ENCODE measurements at places on chromosomes 13 and 19.

DNA sequence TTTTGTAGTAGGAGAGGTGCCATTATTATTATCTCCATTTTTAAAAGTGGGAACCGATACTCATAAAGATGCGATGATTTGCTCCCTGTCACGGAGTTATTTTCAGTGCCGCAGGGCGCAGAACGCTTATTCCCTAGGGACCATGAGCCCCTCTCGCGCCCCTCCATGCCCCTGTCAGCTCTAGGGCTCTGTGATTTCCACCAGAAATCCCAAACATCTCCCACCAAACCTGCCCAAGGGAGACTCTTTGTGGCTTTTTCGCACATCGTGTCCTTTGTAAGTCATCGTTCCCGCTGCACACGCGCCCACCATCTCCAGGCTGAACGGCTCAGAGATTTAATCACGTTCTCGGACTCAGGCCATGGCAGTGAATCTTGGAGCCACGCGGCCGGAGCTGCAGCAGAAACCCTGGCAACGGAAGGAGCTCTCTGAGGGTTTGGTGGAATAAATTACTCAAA is 105.1 kb downstream of the DNAJC15 start:
- no peak for DNase-seq

DNA sequence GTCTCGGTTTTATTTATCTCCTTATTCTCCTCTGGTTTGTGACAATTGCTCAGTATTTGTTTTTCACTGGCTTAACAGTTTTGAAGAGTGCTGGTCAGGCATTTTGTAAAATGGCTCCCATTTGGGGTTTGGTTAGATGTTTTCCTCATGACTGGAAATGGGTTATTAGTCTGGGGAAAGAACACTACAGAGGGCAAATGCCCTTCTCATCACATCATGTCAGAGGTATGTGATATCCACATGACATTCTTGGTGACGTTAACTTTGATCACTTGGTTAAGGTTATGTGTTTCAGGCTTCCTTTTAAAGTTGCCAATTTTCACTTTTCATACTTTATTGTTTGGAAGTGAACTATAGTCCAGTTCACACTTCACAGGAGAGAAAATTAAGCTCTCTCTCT is 74.8 kb upstream of the KLHL1 start:
- no peak for DNase-seq

DNA sequence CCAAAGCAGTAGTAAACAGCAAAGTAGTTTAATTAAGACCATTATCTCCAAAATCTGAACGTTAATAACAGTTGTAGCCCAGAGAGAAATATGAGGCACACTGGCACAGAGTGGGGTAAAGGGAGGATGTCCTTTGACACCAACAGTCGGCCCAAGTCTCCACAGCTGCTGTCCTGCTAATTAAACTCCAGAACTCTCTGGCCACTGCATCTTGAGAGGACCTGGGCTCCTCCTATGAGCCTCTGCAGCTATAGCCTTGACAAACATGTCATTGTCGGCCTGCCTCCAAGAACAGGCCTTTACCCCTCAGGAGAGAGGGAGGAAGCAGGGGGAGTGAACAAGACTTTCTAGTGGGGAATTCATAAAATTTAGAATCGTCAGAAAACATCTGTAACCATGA is 1170.4 kb downstream of the UQCRFS1 start:
- DNase-seq, result no peak

- no peak for DNase-seq
These were observed 656.6 kb downstream of the TBC1D4 start for GRCh38 chr13:74825152-74825937.

DNA sequence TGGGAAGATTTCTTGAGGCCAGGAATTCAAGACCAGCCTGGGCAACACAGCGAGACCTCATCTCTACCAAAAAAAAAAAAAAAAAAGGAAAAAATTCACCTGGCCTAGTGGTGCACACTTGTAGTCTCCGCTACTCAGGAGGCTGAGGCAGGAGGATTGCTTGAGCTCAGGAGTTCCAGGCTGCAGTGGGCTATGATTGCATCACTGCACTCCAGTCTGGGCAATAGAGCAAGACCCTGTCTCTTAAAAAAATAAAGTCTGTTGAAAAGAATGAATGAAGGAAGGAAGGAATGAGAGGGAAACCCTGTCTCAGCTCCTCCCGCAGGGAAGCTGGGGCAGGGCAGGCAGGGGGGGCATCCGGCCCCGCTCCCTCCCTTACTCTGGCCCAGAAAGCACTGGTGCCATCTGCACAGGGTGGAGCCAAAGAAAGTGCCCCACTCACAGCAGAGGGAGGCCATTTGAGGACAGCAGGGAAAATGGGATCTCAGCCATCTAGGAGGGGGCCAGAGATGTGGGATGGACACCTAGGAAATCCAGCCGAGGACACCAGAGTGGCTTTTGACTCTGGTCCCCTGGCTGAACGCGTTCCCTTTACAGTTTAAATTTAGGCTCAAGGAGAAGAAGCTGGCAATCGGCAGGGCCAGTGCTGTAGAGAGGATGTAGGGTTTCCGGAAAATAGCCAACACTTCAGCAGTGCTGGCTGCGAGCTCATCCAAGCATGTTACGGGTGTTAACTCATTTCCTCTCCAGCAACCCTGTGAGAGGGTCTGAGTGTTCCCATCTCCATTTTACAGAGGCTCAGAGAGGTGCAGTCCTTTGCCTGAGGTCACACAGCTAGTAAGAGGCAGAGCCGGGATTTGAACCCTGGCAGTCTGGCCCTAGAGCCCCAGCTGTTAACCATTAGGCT is 3.6 kb upstream of the HPN start:
- no peak for DNase-seq

GRCh38 chr13:26971990-26972887 is 199.4 kb downstream of the USP12 start:
- DNase-seq, result no peak

DNA sequence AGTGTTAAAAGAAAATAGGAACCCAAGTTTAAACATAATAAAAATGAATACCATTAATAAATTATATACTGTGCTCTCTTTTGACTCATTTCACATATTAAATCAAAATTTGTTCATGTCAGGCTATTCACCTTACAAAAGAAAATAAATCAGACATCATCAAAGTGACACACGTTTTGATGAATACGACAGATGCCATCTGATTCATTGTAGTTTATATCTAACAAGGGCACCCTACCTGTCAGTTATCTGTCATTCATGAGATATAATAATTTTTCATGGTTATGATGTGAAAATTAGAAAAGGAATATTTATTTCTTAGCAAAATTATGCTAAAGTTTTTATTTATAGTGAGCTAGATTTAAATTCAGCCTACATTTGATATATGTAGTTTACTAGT is 188.1 kb upstream of the PCDH17 start:
- DNase-seq, result no peak

Data from stimulated activated CD8-positive, alpha-beta memory T cell treated with anti-CD3 and anti-CD28 coated beads, Interleukin-4, amount 100 ng/mL, for 4 hours (primary cell).